ENCODE measurements at places on chromosomes 4 and X.

DNA sequence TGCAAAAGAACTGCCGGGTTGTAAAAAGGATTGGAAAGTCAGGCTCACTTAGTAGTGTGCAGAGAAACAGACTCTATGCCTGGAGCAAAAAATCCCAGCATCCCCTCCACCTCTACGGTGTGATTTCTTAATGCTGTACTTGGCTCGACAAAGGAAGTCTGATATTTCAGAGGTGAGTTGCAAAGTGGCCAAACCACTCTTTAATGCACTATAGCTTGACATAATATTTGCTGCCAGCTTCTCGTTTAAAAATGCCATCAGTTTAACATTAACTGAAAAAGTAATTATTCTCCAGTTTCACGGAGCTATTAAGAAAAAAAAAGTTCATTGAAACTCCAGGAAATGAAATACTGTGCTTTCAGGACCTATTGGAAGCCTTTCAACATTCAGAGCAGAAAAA is 448.3 kb upstream of the ZFP42 start:
- DNase-seq = no peak

DNA sequence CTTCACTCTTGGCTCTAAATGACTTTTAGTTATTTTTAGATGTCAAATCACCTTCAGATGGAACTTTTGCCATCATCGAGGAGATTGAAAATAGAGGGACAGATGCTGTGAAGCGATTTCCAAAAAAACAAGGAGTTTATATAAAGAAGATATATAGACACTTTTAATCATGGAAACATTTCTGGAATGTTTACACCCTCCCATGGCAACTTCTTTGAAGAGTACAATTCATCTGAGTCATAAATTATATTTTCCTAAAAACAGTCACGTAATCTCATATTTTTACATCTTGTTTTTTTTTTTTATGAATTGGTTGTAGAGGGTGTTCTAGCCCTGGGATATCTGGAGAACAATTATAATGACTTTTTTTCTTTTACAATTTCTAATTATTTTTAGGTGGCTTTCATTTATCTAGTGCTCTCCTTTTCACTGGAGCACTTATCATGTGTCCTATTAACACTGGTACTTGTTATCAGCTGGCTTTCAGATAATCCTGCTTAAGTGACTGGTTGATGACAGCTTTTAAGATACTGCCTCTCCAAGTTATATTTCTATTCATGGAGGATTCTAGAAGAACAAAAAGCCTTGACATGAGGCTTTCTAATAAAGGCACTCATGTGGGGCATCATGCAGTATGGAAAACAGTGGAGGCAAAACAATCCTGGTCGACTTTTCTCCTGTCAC is 24.9 kb downstream of the PCDH7 start:
- DNase-seq = no peak

DNA sequence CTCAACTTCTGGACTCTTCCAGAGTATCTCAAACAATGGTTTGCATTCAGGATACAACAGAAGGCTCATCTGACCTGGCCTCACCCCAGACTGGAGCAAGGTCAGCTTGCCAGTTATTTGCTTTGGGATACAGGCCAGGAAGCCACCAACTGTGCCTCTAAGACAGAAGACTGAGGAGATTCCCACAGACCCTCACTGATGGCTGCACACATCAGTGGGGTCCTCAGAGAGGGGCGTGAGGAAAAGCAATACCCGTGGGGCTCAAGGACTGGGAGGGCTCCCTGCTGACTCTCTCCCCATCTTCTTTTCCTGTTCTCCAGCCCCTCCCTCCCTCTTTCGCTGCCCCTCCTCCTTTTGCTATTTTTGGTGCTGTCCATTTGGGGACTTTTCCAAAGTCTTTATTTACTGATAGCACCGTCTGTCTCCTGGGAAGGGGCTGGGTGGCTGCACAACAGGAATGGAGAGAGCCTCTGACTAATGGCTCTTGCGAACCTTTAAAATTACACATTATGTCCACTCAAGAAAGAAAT is 23.2 kb downstream of the RELL1 start:
- DNase-seq = no peak

- no peak for DNase-seq
Measured at GRCh38 chr4:152156442-152156841, 379.4 kb downstream of the FBXW7 start.

GRCh38 chrX:10216208-10216607 is 59.4 kb downstream of the CLCN4 start:
- no peak for DNase-seq

DNA sequence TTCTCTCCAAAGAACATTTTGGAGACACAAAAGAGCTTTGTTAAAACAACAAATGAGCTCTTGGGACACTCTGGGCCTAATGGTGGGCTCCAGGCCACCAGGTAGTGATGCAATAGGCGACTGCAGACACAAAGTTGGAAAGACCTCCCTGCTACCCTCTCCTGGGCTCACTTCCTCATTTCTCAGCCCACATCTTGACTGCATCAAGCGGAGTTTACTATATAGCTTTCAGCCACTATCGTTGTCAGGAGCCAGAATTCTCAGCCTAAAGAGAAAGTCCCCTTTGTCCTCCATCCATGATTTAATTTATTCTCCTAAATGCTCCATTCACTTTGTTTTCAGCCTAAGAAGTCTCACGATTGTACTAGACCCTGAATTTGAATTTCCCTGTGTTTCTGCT is 114.9 kb downstream of the EFHC2 start:
- DNase-seq = no peak

DNA sequence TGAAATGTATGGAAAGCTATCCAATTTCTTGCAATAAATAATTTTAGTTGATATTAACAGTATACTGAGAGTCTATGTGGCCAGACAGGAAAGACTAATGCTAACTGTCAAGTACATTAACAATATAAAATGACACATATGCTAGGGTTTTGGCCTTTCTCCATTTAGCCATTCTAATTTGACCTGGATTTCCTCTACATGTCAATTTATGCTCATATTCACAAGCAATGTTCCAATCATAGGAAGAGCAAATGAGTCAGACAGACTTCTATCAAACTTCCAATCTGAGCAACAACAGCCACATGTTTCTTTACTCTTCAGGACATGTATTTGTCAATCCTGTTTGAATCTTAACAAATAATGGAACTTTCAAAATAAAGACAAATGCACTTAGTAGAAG is 53.6 kb downstream of the CORIN start:
- DNase-seq = no peak

DNA sequence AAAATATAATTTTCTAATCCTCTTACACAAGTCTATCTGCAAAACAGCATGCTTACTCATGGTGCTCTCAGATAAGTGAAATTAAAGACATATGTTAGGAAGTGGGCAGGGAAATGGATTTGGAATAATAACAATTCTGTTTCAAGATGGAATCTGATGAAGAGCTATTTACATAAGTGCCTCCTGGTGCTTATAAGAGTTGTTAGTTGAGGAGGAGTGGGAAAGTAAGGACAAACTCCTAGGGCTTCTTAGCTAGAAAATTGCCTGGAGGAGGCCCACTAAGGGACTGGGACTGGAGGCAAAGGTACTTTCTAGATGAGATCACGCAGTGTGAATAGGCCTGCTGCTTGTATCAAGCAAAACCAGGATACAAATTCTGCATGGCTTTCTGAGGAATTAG is 939.8 kb downstream of the GLUD2 start:
- no peak for DNase-seq

GRCh38 chr4:47383829-47384427 is 79.6 kb downstream of the COMMD8 start:
- DNase-seq = no peak

DNA sequence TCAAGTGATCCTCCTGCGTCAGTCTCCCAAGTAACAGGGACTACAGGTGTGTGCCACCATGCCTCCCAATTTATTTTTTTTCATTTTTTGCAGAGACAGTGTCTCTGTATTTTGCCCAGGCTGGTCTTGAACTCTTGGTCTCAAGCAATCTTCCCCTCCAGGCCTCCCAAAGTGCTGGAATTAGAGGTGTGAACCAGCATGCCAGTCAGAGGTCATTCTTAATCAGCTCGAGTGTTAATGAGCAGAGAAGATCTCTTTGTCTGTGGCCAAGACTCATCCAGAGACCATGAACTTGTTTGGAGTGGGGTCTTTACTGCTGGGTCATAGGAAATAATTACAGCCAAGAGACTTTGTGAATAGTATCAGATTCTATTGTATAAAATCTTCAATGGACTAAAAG is 99.2 kb upstream of the AP1S2 start:
- no peak for DNase-seq

GRCh38 chr4:153804722-153805121 is 15.8 kb upstream of the SFRP2 start:
- DNase-seq = no peak

DNA sequence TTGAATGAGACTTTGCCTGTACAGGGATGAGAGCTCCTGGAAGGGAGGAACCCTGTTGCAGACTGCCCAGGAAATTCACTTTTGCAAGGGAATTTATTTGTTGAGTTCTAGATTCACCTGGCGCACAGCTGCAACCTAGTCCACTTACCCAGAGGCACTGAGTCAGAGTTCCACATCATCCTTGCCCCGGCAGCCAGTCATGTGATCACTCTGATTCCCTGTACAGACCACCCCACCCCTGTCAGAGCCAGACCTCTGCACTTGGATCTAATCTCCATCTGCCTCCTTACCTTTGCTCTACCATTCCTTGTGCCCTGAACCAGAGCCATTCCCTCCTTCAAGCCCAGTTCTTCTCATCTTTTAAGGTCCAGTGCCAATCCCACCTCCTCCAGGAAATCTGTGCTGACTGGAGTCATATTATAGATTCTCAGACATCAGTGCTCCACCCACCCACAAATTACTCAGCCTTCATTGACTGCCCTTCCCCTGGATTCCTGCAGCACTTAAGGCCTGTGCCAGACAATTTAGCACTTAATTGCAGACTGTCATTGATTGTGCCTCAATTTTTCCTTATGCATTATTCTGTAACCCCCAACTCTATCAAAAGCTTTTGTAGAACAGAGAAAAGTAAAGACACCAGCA is 84.1 kb upstream of the MAGEA4 start:
- DNase-seq = no peak

- DNase-seq = no peak
Measured at GRCh38 chr4:93841803-93842345, 13.3 kb downstream of the ATOH1 start.

- DNase-seq = no peak
Measured at GRCh38 chr4:10571909-10572308, 112.7 kb downstream of the CLNK start.

DNA sequence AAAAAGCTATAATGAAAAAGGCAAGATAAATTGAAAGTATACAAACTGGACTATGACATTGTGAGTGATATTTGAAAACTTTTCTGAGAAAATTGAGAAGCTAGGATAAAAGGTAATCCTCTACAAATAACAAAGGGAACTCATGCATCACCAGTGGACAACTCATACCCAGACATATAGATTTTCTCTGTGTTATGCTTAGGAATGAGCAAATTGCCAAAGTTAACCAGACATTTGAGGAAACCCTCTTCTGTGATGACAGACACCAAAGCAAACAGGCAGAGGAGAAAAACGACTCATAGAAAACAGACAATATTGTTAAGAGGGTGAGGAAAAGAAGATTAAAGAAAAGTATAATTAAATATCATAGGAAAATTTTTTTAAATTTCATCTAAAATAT is 186.5 kb downstream of the MAB21L2 start:
- no peak for DNase-seq

GRCh38 chr4:78669453-78669852 is 106.7 kb upstream of the BMP2K start:
- DNase-seq = no peak

- DNase-seq = no peak
Measured at GRCh38 chrX:35076061-35076460, 133.5 kb downstream of the FAM47B start.

- DNase-seq = no peak
Measured at GRCh38 chr4:152512483-152512882, 23.4 kb downstream of the FBXW7 start.

- DNase-seq = no peak
Measured at GRCh38 chrX:39692796-39693195, 405.0 kb downstream of the BCOR start.

DNA sequence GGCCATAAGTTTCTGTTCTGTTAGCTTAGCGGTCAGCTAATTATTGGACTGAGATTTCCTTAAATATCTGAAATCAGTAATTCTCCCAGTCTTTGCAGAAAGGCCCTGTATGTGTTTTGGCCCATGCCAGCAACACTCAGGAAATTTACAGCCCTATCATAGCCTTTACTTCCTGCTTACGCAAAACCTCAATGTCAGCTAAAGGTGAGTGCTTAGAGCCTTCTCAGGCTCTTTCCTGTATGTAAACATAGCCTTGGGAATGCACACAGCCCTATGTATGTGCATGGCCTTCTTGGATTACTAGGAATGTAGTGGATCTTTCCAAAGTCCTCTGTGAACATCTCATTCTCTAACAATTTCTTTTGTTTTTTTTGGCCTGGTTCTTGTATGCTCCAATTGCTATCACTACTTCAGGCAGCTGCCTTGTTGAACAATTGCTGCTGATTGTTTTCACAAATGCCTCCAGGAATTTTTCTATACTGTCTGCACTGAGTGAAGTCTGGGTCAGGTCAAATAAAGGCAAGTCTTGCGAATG is 200.0 kb downstream of the PPP1R2C start:
- DNase-seq = no peak

GRCh38 chr4:94284889-94285288 is 57.7 kb downstream of the HPGDS start:
- no peak for DNase-seq

- DNase-seq = no peak
Measured at GRCh38 chr4:141792164-141792563, 155.8 kb downstream of the IL15 start.

- no peak for DNase-seq
Measured at GRCh38 chr4:69640289-69640688, 847 bp upstream of the UGT2A2 start.

DNA sequence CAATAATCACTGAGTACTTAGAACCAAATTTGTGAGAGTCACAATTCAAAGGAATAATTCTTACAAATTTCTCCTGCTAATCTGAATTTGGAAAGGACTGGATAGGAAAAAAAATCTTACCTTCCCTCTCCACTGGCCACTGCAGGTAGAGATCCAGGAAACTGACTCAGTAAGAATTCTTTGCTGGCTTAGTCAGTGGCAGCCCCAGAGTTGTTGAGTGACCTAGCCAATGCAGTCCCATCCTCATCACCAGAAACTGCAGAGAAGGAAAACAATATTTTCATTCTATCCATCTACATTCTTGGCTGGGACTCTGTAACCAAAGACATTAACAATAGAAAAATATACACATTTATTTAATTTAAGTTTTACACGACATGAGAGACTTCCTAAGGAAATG is 572.0 kb downstream of the ADGRL3 start:
- no peak for DNase-seq

DNA sequence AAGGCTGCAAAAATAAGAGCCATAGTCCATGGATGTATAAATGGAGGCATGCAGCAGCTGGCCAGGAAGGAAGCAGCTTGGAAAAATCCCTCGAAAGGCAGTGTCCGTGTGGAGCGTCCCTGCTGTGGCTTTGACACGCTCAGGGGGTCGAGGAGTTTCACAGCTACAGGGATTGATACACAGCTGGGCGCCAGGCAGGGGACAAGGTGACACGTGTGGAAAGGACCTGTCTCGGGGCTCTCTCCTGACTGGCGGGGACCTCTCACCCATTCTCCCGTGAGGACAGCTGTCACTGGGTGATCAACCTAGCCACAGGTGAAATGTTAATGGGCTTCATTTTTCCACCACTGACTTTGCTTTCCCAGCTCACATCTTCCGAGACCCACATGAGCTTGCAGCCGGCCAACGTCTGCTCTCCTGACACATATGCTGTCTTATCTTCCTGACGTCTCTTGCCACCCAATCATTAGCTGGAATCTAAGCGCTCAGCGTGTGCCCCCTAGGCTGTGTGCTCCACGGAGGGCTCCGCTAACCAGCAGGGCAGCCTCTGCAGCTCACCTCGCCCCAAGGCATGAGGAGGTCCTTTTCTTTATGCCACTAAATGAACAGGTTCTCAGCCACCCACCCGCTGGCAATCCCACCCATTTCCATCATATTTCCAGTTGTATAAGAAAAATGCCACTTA is 89.4 kb upstream of the AFAP1 start:
- no peak for DNase-seq
